Sciatic nerve (tissue), 2 donors: ENCODE measurements at places on chromosomes 1 and 21.
A peak's percentile ranks its signal among the peaks of the same experiment; 100 is the strongest.

- no peak for DNase-seq
These were observed 107.8 kb upstream of the TARDBP start for GRCh38 chr1:10904396-10905358.

- DNase-seq: no peak
These were observed 153.4 kb downstream of the FMN2 start for GRCh38 chr1:240244968-240245628.

- DNase-seq: no peak
These were observed 204.2 kb upstream of the TMEM51 start for GRCh38 chr1:14949270-14949835.

GRCh38 chr1:81540216-81540615 is 260.5 kb upstream of the ADGRL2 start:
- no peak for DNase-seq

- DNase-seq: no peak
These were observed 81.8 kb downstream of the SMYD3 start for GRCh38 chr1:246425139-246425794.

DNA sequence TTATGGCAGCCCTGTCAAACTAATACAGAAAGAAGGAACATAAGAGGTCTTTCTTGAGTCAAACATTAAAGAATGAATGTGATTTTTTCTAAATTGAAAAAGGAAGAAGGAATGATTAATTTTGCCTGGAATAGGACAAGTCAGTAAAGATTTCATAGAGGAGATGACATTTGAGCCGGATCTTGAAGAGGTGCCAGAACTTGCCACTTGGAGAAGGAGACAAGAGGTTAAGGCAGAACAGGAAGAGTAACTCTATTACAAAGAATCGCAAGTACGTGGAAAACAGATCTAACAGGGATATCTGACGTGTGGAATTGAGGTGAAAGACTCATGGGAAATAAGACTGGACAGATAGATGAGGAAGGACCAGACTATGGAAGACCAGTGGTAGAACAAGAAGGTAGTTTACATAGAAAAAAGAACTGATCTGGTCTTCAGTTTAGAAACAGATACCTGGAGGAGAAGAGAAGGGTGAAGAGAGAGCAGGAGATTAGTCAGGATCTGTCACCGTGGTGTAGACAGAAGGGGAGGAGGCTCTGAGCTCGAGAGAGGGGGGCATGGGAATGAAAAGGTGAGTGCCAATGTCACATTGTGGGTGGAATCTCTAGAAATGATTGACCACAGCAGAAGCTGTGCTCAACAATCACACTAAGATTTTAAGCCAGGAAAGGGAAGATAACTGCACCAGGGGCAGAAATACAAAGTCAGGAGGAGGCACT is 32.5 kb downstream of the RHOU start:
- DNase-seq: no peak

DNA sequence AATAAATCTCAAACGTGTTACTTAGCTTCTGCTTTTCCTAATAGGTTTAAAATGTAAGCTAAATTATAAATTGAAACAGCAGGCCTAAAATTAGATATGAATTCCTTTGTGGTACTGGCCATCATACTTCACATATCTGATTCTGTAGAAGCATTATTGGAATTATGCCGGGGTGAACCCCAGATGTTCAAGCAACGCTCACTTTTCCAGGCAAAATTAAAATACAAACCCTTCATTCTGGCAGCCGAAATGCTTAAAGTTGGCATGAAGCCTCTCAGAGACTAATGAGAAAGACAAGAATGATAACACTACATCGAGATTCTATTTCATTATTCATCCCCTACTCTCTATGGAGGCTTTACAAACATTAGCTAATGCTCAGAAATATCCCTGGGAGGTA is 1352.7 kb upstream of the ADGRL2 start:
- DNase-seq: no peak

- DNase-seq: peak; percentile 94
These were observed 4.6 kb downstream of the MATN1 start for GRCh38 chr1:30718636-30719405.

DNA sequence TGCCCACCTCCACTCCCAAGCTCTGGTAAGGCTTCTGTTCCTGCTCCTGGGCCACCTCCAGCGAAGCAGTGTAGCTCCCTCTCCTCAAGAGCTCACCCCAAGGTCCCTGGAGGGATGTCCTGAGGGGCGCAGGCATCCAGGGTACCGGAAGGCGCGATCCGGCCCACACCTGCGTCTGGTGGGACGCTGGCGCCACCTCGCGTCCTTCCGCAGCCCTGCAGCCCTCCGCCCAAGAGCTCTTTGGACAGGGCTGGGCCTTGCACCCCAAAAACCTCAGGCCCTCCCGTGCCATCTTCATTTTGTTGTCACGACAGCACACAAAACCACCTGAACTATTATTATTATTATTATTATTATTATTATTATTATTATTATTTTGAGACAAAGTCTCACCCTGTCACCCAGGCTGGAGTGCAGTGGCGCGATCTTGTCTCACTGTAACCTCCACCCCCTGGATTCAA is 49.2 kb upstream of the PAX7 start:
- no peak for DNase-seq

GRCh38 chr1:150995896-150996295 is 10.8 kb downstream of the MINDY1 start:
- DNase-seq: no peak

GRCh38 chr1:186178426-186179043 is 196.5 kb downstream of the TPR start:
- DNase-seq: no peak

DNA sequence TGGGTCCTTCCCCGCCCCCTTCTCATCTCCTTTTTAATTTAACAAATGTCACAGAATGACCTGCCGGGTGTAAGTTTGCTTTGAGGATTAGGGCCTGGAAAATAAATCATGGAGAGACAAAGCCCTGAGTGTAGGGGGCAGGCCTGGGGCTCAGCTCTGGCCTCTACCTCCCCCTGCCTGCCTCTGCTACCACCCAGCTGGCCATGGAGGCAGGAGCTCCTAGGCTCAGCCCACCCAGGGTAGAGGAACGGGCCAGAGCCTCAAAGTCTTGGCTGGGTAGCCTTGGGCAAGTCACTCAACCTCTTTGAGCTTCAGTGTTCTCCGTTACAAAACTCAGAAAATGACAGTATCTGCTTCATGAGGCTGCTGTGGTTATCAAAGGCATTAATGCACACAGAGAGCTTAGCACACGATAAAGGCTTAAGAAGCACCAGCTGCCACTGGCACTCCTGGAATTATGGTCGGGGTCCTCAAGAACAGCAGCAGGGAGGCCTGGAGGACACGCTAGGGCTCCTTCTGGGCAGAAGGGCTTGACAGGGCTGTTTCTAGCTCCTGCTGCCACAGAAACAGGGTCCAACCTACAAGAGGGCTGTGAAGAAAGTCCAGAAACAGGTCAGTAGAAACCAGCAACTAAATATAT is 39.0 kb downstream of the LRP8 start:
- DNase-seq: no peak

- DNase-seq: no peak
These were observed 2.1 kb downstream of the SLAMF6 start for GRCh38 chr1:160520999-160521398.

DNA sequence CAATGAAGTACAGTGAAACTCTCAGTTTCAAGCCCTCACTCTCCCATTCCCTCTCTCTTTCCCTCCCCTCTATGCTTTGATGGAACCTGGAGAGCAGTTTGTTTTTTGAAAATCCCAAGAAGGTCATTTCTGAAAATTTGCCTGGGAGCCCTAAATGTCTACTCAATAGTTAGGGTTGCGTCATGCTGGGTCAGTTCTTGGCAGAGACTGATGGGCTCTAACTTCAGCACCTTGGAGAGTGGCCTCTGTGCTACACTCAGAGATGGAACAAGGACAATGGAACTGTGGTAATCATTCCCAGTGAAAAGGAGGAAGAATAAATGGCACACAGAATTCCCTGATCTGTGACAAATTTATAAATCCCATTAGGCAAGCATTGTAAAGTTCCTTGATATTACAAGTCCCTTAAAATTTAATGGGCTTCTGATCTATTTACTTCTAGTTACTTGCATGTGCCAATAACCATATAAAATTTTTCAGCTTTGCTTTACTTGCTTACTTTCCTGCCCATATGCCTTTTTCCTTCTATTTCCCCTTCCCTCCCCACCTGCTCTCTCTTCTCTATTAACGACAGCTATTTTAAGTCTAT is 182.9 kb upstream of the KCND3 start:
- peak; percentile 62 for DNase-seq

- DNase-seq: no peak
These were observed 119.9 kb upstream of the LHX8 start for GRCh38 chr1:75014250-75014649.
